Hepatocyte (in vitro differentiated cells): ENCODE measurements at places on chromosomes 5 and 9.

GRCh38 chr9:88534456-88535225, at the start of gene NXNL2:
NXNL2 (plus strand) TSS chr9:88535178; CDS start chr9:88535435, 257 bp downstream.
- peak; percentile 94 for DNase-seq

GRCh38 chr9:136835932-136836904, 6.1 kb upstream of the AJM1 start:
- no peak for DNase-seq

- DNase-seq = no peak
Observed at GRCh38 chr5:11322133-11322532, 561.1 kb upstream of the DAP start.

GRCh38 chr9:116749772-116750171, 62.7 kb downstream of the TRIM32 start:
- no peak for DNase-seq

DNA sequence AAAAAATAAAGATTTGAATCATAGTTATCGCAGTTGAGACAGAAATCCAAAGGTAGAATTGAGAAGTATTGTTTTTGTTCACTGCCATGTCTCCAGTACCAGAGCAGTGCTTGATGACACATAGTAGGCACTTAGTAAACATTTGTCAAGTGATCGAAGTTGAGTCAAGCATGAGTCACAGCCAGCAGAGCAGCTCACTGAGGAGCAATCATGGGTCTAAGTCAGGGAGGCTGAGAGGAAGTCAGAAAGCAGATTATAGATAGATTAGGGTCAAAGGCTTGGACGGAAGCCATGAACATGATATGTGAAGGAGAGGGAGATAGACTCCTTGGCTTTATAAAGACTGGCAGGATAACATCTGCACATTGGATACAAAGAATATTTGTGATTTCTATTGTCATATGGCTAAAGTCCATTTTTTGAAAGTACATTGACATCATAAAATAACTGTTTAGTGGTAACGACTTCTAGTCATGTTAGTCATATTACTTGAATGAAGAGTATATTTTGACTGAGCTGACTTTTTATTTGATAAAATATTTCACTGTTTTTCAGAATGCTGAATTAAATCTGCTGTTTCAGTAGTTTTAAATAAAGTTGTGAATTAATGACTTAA, 168.5 kb downstream of the RAB3C start:
- peak; percentile 31 for DNase-seq

- DNase-seq = no peak
Observed at GRCh38 chr5:98179791-98180755, 593.4 kb upstream of the RGMB start.

DNA sequence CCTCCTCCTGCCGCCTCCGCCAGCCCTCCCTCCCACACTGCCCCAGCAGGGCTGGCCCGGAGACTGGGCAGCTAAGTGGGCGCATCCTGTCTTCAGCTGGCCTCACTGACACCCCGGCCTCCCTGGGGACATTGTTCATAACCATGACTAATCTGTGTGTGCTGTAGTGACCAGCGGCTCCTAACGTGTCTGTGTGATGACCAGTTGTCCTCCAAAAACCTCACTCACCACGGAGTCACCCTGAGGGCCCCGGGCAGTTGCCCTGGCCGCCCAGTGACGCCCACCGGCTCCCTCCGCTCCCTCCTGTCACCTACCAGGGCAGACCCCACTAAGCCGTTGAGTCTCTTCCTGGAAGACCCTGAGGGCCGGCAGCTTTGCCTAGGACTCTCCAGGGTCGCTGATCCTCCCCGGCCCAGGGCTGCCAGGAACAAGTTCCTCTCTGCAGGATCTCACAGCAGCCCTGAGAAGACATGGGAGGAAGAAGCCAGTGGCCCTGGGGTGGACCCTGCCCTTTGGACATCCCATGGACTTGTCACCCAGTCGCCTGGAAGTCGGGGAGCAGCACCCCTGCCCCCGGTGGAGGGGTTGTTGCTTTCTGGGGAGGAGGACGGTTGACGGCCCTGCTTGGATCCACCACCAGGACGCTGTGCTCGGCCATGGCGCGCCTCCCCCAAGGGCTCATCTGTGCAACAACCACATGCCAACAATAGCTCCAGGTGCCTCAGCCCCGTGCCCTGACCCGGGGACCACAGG, 110.2 kb upstream of the LMX1B start:
- no peak for DNase-seq

- DNase-seq = no peak
Observed at GRCh38 chr5:124053340-124053739, 541.4 kb downstream of the CSNK1G3 start.

DNA sequence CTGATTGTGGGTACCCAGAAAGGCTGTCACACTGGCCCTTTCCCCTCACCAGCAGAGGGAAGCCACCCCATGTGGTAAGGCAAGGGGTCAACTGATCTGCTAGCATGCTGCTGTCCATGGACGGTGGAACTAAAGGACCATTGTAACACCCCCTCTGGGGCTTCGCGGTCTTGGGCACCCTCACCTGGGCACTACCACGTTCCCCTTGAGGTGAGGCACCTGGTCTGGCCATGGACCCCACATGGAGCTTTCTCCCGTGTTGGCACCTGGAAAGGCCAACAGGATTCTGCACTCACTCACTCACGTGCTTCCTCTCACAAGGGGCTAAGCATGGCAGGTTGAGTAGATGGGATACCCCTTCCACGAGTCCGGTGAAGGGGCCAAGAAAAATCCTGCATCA, 72.0 kb upstream of the RFX3 start:
- no peak for DNase-seq

DNA sequence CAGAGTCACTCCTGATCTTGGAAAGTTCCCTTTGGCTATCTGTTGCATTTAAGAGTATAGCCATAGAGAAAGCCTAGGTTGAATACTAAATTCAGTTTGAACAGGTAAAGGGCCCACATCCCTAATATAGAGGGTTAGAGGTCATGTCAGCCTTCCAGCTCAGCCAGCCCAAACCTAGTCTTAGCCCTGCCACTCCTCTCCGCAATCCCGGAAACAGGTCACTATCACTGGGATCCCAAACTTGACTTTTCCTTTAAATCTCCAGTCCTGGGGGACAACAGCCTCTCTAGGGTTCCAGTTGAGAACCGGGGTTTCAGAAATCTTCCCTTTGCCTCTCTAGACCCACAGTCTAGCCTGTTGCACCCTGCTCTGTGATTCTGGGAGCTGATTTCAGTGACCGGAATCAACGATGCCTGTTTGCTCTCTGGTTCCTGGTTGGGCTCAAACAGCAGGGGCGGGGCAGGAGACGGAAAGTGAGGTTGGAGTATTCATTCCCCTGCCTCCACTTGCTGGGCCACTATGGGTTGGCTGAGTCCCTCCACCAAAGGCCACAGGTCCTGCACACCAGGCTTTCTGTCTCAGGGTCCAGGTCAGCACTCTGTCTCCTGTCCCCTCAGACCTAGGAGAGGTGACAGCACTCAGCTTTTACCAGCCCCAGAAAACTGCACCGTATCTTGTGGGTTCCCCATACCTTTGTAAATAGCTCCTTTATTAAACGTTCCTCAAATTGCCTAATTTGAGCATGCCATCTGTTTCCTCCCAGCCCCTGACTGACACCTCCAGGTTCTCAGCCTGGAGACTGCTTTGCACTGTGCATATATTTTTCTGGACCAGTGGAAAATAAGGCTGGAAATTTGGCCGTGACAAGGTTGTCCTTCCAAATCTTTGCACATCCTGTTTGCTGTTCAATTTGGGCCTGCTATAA, 23.8 kb upstream of the CPEB4 start:
- no peak for DNase-seq

DNA sequence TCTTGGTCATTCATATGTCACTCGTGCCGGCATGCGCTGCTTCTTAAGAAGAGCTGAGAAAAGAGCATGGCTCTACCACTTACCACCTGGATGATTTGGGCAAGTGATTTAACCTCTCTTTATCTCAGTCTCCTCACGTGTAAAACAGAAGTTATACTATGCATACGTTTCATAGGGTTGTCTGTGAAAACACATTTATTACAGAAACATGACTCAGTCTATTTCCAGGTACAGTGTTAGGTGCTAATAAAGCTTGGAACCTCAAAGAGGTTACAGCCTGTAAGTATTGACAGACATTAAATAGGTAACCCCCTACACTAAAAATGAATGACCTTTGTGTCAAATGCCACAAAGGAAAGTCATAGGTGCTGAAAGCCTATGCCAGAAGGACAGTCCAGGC, 43.1 kb downstream of the MED27 start:
- DNase-seq = no peak

GRCh38 chr5:81852291-81853029, 101.6 kb upstream of the SSBP2 start:
- DNase-seq = peak; percentile 22

GRCh38 chr9:14270358-14271092, 43.4 kb downstream of the NFIB start:
- peak; percentile 50 for DNase-seq

DNA sequence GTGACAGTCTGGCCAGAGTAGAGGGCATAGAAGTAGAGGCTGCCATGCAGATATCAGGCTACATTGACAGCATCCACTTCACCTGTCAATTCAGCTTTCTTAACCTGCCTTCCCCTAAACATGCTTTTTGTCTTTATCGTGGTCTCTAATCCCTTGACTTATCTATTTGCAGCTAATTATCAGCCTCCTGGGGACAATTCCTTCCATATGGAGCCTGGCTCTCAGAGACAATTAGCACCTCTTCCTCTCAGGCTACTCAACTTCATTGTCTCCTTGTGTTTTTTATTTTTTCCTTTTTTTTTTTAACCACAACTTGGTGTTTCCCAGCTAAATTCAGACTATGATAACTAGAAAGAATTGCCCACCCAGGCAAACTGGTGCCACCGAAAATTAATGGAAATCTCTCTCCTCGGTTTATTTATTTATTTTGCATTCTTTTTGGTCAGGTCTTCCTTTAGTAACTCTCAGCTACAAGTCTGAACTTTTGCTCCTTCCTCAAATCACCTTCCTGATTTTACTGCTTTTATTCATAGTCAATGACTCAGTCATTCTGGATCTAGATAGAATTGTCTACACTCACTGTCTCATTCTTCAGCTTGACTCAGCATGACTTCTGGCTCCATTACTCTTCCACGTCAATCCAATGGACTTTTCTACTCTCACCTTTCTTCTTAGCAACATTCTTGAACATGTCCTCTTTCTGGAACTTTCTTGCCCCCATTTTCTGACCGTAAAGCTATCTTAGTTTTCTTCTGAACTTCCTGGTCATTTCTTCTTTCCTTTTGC, 63.0 kb upstream of the BASP1 start:
- DNase-seq = no peak

GRCh38 chr9:131583836-131584555, 38.7 kb downstream of the PRRT1B start:
- no peak for DNase-seq

DNA sequence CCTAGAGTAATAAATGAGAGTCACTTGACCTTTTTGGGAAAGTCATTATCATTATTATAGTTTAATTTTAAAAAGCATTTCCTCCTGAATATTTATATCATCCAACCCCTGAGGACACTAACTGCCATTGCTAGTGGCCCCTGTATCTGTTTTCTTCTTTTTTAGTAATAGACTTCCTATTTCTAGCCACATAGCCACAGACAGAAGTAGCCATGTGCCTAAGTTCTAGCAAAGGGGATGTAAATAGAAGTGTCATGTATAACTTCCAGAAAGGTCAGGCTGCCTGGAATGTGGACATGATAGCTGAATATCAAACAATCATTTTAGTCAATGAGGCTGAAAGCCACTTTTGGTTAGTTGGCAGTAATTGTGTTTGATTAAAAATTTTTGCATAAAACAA, 37.5 kb upstream of the IQGAP2 start:
- no peak for DNase-seq

- DNase-seq = no peak
Observed at GRCh38 chr9:95498641-95499040, 18.1 kb downstream of the PTCH1 start.

- peak; percentile 13 for DNase-seq
Observed at GRCh38 chr9:137314561-137315560, 12.8 kb upstream of the NRARP start.

GRCh38 chr5:33850100-33850594, 41.6 kb downstream of the ADAMTS12 start:
- no peak for DNase-seq

DNA sequence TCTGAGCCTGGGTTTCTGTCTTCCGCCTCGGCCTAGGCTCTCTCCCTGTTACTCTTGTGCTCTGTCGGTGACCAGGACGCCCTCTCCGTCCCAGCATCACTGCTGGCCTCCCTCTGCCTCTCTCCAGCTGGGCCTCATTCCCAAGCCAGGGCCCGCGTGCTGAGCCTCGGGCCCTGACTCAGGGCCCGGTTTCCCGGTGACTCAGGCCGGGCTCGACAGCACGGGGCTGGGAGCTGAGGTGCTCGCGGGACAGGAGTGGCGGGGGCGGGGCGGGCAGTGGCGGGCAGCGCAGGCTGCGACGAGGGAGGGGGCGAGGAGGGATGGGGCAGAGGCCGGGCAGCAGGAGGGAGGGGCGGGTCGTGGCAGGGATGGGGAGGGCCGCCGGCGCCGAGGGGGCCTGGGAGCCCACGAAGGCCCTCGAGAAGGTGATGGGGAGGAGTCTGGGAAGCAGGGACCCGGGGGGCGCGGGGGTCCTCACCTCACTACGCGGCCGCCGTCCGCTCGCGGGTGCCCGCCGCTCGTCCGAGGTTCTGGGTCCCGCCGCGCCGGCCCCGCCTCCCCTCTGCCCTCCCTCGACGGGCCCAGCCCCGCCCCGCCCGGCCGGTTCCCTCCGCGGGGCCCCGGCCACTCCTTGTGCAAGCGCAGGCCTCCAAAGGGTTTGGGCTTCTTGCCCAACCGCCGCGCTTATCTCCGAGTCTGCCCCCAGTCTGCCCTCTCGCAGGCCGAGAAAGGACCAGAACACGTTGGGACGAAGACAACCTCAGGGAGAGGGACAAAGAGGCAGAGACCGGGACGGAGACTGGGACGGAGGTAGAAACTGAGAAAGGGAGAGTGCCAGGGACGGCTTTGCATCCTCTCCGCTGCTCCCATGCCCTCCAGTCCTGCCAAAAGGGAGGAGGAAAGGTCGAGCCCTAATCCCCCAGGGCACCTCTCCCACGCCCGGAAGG, at the start of gene ARAP3:
ARAP3 (minus strand) TSS at position 536 of the 947 bp plus-strand sequence. CDS start 1,744 bp downstream, outside the sequence.
- peak; percentile 92 for DNase-seq

- no peak for DNase-seq
Observed at GRCh38 chr9:126663661-126664072, 49.9 kb downstream of the LMX1B start.

- DNase-seq = no peak
Observed at GRCh38 chr5:81854485-81854884, 103.6 kb upstream of the SSBP2 start.

DNA sequence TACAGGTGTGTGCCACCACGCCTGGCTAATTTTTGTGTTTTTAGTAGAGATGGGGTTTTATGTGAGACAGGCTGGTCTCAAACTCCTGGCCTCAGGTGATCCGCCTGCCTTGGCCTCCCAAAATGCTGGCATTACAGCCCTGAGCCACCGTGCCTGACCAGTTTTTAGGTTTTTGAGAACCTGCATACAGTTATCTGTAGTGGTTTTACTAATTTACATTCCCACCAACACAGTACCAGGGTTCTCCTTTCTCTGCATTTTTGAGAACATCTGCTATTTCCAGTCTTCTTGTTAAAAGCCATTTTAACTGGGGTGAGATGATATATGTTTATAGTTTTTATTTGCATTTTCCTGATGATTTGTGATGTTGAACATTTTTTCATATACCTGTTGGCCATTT, 12.8 kb downstream of the DMXL1 start:
- DNase-seq = no peak
